ENCODE measurements at places on chromosomes 12 and 14.

GRCh38 chr14:21014761-21015190 is 10.1 kb downstream of the NDRG2 start:
- peak; percentile 65 for DNase-seq

GRCh38 chr14:68842298-68842697 is 49.4 kb upstream of the ZFP36L1 start:
- DNase-seq = no peak

- DNase-seq = no peak
These were observed 39.5 kb downstream of the GPR65 start for GRCh38 chr14:88044444-88044758.

DNA sequence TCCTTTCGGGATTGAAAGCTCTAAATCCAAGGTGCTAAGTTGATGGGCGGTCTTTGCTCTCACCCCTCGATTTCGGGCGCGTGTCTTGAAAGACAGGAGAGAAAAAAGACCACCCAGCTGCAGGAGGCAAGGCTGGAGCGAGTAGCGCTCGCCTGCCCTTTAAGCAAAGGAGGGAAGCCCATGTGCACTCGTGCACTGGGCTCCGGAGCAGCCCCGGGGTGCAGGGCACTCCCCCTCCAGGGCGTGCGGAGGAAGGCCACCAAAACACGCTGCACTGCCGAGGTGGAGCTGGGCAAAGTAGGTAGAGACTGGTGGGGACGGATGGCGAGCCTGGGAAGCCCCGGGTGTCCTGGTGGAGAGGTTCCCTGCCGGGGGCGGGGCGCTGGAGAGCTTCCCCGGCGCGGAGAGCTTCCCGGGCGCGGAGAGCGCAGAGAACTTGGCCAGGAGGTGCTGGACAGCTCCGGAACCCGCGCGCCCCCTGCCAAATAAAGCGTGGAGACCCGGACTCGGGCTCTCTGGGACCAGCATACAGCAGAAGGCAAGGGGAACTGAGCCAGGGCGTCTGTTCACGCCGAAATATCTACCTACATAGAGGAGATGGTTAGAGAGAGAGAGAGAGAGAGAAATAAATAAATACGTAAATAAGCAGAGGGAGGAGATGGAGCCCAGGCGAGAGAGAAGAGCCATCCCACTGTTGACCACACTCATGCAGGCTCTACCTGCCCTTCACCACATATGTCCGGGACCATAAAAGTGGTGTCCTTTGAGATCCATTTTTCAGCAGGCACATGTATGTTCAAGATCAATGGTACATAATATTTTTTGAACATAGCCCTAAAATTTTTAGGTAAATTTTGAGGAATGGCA is 662 bp upstream of the NELL2 start:
- no peak for DNase-seq

GRCh38 chr12:80632835-80633234 is 74.6 kb upstream of the MYF6 start:
- DNase-seq = no peak

GRCh38 chr14:58362798-58363412 is 32.8 kb upstream of the TOMM20L start:
- peak; percentile 17 for DNase-seq

DNA sequence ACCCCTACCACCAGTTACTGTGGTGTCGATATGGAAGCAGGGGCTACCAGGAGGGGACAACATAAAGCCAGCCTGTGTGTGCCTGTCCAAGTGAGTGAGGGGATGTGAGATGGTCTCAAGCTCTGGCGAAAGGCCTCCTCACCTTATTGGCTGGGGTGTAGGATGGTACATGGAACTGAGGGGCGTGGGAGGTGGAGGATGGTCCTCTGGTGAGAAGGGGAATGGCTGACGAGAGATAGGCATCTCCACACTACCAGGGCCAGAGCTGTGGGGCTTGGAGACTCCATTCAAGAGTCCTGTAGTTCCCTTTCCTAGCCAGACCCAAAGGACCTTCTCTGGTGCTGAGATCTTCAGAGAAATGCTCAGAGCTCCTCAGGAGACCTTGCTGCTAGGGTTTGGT is 32.5 kb upstream of the COL2A1 start:
- DNase-seq = no peak

- no peak for DNase-seq
These were observed 159.4 kb upstream of the IFNG-AS1 start for GRCh38 chr12:67829896-67830295.

DNA sequence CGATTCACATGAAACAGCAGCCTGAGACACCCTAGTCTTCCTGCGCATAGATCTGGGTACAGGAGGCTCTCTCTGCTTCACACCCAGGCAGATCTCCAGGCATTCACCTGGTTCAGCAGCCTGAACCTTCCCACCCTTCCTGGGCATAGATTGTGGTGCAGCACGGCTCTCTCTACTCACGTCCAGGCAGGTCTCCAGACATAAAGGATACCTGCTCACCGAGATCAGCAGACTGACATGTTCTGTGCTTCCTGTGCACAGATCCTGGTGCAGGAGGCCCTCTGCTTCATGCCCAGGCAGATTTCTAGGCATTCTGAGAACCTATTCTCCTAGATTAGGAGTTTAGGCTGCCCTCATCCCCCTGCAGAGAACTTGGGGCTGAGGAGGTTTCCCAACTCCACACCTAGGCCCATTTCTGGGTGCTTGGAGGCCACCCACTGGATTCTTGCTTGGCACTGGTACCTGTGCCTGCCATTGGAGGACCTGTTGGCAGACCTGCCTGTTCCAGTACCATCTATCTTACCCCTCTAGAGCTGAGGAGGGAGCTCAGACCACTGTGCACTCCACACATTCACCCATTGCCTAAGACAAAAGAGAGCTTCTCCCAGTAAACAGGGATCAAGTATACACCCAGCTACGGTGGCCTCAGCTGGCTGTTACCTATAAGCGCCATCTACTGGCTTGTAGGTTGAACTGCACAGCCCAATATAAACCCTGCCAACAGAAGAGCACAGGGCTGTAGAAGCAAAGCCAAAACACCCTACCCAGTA is 28.0 kb upstream of the GARIN6 start:
- DNase-seq = peak; percentile 18

GRCh38 chr12:80946591-80946990 is 8.9 kb upstream of the LIN7A start:
- DNase-seq = no peak

- DNase-seq = no peak
These were observed 11.7 kb upstream of the OASL start for GRCh38 chr12:121050725-121051124.

DNA sequence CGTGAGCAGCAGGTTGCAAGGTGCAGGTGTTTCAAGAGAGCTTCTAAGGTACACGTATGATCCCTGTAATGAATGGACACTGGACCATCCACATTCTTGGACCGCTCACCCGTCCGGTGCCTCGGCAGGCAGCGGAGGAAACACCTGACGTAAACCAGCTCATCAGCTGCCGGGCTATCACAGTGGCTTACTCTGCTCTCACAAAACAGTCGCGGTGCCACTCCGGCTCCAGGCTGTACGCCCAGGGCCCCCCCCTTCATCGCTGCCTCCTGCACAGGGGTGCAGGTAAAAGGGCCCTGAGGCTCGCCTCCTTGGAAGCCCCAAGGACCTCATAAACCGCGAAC is 436 bp downstream of the VPS33A start:
- DNase-seq = no peak

GRCh38 chr12:2290516-2291065 is 237.8 kb downstream of the CACNA1C start:
- DNase-seq = no peak

DNA sequence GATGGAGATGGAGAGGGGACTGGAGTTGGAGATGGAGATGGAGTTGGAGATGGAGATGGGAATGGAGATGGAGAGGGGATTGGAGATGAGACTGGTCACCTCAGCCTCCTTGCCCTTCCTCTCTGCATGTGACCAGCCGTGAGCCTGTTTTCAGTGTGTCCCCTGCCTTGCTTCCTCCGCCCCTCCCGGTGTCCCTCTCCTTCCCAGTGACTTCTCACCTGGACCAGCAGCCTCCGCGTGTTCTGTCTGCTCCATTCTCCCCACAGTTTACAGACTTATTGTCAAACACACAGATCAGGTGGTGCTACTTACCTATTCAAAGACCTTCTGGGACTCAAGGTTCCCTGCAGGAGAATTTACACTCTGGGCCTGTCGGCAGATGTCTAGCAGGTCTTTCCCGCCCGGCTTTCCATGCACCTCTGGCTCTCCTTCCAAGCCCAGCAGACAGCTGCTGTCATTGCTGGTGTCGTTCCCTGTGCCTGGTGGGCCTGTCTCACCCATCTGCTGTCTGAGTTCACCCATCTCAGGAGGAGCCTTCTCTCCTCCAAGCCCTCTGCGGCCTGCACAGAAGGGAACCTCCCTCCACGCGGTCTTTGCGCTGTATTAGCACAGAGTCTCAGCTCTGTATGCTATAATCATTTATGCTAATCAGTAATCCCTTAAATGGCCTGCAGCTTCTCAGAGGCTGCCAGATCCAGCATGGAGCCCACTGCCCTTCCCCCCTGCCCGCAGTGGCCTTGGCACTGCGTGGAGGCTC is 62.1 kb downstream of the ADGRD1 start:
- DNase-seq = no peak

- DNase-seq = no peak
These were observed 150.7 kb downstream of the CAND1 start for GRCh38 chr12:67419810-67420209.

DNA sequence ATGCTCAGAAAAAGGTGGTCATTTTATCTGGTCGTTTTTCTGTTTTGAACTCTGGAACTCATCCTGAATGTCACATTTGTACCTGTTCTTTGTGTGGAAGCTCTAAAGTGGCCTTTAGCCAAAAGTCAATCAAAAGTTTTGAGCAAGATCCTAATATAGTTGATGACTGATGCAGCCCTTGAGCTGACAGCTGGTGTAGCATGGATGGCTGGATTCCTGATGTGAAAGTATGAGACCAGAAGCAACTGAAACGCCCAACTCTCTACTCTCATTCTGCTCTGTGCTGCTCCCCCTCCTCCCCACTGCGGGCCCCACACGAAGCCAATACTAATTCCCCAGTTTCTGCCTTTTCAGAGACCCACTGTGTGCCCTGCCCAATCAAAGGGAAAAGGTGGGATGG is 10.3 kb upstream of the MYH7 start:
- DNase-seq = no peak

GRCh38 chr14:65318636-65319506 is 93.7 kb upstream of the FUT8 start:
- DNase-seq = no peak

GRCh38 chr12:6478416-6478815 is 7.9 kb upstream of the VAMP1 start:
- no peak for DNase-seq

DNA sequence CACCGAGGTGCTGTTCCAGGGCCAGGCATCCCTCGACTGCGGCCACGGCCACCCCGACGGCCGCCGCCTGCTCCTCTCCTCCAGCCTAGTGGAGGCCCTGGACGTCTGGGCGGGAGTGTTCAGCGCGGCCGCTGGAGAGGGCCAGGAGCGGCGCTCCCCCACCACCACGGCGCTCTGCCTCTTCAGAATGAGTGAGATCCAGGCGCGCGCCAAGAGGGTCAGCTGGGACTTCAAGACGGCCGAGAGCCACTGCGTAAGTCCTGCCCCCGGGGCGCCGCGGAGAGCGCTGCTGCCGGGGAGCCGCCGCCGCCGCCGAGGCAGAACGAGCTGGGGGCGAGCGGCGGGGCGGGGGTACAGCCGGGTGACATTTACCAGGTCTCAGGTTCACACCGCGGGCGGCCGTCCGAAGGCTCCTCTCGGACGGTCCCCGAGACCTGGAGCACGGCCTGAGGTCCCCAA is 1.4 kb downstream of the PLXNC1 start:
- no peak for DNase-seq

GRCh38 chr12:86550218-86551145 is 294.3 kb upstream of the MGAT4C start:
- DNase-seq = no peak

- DNase-seq = no peak
These were observed 155.1 kb upstream of the BTG1 start for GRCh38 chr12:92300777-92301176.

DNA sequence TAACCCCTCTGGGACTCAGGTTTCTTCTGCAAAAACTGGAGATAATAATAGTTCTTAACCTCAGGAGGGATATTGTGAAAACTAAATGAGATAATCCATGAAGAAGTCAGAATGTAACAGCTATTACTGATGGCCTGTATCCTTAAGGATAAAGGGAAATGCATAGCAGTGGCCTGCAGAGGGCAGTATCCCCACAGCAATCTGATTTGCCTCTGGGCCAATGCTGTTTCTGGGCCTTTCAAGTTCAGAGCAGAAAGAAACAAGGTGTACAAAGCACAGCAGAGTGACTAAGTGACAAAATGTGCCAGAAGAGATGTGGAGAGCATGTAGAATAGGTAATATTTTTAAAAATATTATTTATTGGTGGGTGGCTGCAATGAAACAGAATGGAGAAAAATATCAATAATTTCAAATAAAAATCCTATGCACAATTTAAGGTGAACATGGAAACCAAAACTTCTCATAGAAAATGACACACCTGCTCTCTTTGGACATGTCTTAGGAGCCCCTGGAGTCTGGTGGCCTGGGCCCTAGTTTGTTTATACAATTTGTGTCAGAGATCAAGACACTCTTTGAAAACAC is 90.3 kb downstream of the C12orf75 start:
- DNase-seq = peak; percentile 68

DNA sequence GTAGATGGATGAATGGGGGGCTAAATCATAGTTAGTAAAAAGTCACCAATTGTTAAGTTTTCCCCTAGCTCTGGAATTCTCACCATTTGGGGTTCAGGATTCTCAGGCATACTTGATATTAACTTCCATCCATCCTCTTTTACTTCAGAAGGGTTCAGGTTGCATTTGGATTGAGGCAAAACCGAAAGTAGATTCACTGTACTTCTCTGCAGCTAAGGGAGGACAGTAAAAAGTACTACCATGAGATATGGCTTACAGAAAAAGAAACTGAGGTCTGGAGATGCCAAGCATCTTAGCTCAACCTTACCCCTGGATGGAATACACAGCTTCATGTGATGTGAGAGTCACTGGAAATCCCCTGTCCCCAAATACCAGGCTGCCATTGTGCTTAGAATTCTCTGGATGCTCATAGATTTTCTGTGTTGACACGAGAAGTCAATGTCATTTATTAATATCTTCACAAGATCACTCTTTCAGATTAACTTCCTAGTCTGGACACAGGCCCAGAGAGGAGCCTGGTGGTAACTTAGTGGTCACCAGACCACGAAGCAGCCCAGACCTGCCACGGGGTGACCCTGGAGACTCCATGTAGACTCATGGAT is 87.1 kb downstream of the SSPN start:
- DNase-seq = no peak

- no peak for DNase-seq
These were observed 16.6 kb upstream of the KLRF1 start for GRCh38 chr12:9810671-9811070.
